ENCODE measurements at places on chromosomes 2 and 18.

DNA sequence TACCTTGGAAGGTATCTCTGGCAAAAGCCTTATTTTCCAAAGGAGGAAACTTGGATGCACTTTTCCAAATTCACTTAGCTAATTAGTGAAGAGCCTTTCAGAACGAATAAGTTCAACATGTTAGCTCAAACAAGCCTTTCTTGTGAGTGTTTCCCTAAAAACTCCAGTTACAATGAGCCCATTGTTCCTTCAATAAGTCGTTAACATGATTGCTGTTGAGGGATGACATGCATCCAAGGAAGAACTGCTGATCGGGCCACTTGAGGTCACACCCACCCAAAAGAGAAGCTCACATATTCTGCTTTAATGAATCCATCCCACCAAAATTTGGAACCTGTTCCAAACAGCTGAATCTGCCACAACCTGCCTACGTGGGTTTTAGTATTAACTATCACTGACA lies 48.1 kb upstream of the SLC35G4 start:
- no peak for DNase-seq

- no peak for DNase-seq
These were observed 363.6 kb downstream of the LPIN1 start for GRCh38 chr2:12110074-12110473.

- DNase-seq = no peak
These were observed 45.9 kb downstream of the ST6GAL2 start for GRCh38 chr2:106839849-106840595.

DNA sequence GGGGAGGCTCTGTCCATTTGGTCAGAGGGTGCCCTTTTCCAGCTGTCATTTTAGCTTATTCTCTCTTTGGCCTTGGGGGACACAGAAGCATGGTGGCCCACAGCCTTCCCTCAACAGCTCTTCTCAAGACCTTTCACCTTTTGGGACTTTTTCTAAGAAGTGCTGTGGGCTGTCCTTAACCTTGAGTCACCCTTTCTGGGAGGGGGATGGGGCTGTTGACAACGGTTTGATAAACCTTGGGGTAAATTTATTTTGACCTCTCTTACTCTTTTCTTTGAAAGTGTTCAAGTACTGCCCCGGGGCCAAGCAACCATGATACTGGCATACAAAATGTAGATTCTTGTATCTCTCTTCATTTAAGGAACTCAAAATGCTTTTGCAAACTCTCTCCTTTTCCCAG lies 13.7 kb downstream of the IGFBP5 start:
- no peak for DNase-seq

DNA sequence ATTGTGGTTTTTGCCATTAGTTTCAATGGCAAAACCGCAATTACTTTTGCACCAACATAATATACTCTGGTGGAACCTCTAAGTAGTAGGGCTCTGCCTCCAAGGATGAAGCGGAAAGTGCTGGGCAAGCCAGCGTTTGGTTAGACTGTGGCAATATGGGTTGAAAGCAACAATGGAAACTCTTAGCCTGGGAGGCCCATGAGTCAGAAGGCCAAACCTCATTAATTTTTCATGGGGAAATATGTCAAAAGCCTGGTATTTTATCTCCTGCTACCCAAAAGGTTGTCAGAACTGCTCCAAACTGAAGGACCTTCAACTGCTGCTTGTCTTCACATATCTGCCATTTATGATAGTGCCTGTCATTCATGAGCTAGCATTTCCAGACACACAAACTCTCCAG lies 179.1 kb upstream of the CYP26B1 start:
- no peak for DNase-seq

- no peak for DNase-seq
These were observed 129.7 kb upstream of the OSR1 start for GRCh38 chr2:19488009-19488691.

DNA sequence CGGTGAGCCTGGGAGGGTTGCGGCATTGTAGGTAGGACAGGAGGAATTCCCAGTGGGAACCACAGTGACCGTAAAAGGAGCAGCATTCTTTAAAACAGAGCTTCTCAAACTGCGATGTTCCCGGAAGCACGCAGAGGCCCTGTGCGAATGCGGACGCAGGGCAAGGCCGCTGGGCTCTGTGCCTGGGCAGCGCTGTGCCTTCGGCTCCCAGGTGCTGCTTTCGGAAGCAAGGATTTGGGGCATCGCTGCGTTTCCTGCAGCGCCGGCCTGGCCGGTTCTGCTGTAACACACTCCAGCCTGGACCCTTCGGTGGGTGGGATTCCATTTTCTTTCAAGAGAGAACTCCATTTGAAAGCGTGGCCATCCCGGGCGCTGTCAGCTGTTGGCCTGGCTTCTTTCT lies 118.6 kb downstream of the PTGR3 start:
- no peak for DNase-seq

DNA sequence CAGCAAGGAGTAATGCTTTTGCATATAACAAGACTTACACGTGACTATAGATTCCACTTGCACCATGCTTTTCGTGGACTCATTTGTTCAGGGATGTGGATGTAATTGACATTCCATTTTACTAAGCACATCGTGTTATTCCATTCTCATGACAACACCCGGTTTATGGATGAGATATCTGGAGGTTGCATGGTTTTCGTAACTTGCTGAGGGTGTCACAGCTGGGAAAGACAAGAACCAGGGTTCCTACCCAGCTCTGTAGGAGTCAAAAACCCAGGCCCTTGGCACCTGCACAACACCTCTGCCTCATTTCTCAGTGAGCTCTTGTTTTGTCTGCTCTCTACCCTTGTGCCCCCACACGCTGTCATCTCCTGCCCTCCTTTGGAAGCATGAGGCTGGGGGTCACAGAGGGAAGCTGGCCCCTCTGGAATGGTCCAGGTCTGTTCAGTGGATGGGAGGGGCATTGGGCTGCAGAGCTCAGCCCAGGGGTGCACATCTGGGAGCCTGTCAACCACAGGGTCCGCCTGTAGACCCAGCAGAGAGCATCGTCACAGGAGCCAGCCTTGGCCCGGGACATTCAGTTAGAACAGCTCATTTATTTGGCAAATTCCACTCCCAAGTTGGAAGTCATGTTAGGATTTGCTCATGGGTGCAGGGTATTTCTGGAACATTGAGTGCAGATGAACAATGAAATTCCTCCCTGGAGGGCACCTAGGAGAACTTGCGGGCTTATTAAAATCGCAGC lies 120.1 kb upstream of the TWIST2 start:
- no peak for DNase-seq

DNA sequence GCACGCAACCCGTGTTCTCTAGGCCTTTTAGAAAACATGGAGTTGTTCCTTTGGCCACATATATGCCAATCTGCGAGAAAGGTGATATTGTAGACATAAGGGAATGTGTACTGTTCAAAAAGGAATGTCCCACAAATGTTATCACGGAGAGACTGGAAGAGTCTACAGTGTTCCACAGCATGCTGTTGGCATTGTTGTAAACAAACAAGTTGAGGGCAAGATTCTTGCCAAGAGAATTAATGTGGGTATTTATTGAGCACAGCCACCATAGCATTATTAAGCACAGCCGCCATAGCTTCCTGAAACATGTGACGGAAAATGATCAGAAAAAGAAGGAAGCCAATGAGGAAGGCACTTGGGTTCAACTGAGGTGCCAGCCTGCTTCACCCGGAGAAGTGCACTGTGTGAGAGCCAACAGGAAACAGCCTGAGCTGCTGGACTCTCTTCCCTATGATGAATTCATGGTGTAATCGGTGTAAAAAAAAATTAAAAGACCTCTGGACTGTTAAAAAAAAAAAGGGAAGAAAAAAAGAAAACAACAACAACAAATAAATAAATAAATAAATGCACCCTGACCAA lies 29.0 kb upstream of the REL start:
- DNase-seq = no peak

DNA sequence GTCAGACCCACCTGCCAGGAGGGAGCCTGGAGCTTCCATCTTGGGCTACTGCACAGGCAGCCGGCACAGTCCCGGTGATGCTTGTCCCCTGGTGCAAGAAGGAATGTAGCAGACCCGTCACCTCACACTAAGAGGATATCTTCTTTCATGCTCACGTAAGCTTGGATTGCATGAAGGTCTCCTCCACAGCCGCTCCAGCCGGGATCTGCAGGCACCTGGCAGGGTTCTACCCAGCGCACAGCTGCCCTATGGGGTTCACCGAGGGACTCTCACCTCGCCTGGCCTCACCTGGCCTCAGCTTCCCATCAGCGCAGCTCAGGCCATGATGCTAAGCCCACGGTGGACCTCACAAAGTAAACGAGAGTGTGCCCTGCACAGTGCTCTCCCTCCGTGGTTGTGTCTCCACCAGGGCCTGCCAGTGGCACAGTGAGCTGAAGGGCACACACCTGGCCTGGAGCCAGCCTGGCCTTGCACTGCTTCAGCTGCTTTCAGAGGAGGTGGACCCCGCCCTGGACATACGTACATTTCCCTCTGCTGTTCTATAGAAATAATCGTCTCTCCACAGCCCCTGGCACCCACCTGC lies 239.1 kb downstream of the SEPTIN10 start:
- no peak for DNase-seq

DNA sequence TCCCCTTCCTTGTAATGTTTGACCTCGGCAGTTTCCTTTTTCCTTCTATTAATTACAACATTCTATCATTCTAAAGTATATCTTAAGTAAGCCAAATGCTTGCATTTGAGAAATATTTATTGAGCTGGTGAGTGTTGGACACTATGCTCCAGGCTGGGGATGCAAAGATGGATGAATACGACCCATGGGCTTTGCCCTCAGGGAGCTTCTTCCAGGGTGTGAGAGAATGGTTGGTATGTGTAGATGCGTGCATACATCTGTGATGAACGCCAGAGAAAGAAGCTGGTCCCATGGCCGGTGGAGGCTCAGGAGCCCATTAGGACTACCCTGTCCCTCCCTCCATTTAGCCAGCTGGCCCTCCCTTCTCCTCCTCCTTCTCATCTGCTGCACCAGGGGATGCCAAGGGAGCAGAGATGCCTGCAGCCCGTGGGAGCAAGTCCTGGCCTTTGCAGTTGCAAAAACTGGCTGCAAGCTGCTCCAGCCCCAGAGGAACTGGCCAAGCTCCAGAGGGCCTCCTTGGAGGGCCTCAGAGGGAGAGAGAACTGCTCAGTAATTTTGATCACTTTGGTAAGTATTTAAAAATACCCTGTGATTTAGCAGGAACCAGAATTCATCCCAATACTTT lies 65.7 kb upstream of the FOSL2 start:
- DNase-seq = no peak

GRCh38 chr2:13240789-13241487 lies 524.2 kb downstream of the TRIB2 start:
- no peak for DNase-seq

DNA sequence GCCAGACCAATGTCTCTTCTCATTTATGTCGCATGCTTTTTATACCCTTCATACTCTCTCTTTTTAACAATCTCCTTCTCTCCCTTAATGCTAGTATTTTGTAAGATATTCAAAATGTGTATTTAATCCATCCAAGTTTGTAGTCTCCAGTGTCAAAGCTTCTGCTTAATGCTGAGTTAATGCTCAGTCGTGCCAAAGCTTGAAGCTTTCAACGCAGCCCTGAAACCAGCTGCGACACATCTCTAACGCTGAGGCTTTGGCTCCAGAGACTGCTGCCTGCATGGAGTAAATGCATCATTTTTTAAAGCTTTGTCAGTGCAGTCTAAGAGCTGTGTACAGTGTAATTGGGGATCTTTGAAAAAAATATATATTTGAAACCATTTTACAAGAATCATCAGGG lies 2108.8 kb upstream of the PIK3C3 start:
- no peak for DNase-seq

- DNase-seq = no peak
These were observed 124.6 kb upstream of the ZEB2 start for GRCh38 chr2:144644549-144644948.

GRCh38 chr2:73350035-73350691 lies 35.5 kb upstream of the ALMS1 start:
- DNase-seq = no peak

GRCh38 chr2:98775146-98775986 lies 44.4 kb upstream of the MGAT4A start:
- DNase-seq = no peak

DNA sequence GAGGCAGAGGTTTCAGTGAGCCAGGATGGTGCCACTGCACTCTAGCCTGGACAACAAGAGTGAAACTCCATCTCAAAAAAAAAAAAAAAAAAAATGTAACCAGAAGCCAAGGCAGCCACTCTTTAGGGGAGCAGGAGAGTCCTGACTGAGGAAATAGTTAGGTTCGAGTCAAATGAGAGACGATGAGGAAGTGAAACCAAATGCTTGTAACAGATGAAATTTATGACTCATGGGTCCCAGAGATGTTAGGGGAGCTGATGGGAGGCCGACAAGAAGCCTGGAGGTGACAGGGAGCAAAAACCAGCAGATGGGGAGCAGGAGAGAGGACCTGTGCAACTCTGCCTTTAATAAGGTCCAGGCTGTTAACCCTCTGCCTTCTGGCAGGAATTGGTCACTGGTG lies 756.1 kb upstream of the DDX18 start:
- DNase-seq = no peak

- DNase-seq = no peak
These were observed 1302.3 kb upstream of the CHAC2 start for GRCh38 chr2:52465287-52465686.

DNA sequence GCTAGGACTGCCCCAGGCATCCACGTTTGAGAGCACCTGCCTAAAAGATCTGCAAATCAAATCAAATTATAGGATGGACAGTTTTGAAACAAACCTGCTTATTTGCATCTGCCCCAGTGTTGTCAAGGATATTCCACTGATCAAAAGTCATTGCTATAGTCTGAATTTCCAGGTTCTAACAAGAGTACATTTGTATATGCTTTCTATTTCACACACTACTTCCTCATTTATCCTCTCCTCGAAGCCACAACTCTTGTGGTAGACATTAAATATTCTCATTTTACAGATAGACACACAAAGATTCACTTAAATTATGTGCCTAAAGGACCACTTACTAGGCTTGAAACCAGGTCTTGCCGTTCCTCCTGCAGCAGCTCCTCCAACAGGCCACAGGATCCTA lies 11.9 kb upstream of the TET3 start:
- DNase-seq = no peak

GRCh38 chr2:222239945-222240675 lies 58.7 kb downstream of the PAX3 start:
- DNase-seq = no peak

DNA sequence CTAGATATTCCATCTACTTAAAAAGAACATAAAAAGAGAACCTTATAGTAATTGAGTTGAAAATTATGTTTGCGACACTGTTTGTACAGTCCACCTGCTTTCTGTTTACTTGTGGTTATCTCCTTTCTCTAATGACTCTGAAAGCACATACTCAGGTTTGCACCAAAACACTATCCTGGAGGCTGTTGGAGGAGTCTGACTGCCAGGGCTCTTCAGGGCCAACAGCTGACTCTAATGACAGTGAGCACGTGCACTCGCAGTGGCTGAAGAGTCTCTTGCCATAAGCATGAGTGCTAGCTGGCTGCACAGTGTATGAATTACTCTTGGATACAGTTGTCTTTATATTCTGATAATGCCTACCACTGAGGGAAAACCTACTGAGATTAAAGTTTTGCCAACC lies 16.7 kb upstream of the GLS start:
- no peak for DNase-seq

DNA sequence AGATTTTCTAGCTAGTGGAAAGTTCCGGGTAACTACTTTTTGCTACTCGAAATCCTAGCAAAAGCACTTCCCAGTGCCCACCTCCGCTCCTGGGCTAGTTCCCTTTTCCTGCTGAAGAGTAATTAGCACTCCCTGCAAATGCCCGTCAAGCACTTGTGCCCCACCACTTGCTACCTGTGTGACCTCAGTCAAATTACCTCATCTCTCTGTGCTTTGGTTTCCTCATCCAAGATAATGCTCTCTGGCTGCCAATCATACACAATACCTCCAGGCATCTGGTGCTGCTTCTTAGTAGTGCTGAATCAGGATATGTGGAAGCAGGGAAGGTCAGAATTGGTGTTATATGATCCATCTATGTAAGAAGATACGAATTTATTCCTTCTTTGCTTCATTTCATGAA lies 102.1 kb upstream of the CDCA7 start:
- no peak for DNase-seq

Measured in stimulated activated CD4-positive, alpha-beta T cell treated with anti-CD3 and anti-CD28 coated beads, Interleukin-4, amount 100 ng/mL, for 24 hours (primary cell).